HT-29 (cell line): ENCODE measurements at places on chromosomes 2 and 18. TPM values are rescaled to one million over a fixed set of nuclear protein-coding genes. Genes with fewer than 3 reads are reported as not detected.

DNA sequence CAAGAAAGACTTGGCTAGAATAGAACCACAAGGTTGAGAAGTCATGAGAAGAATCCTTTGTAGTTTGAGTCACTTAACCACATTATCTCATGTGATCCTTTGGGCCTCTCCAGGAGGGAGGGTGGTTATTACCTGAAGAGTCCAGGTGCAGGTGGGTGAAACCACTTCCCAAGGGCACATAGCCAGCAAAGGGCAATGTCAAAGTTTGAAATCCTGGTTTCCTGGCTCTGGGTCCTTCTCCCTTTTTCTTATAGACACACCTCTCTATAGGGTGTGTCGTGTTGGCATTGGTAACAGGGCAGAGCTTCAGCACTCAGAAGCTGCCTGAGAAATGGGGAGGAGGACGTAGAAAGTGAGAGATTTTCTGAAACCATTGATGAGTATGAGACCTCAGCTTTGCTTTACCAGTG lies 137.9 kb downstream of the MGAT5 start:
- DNase-seq, result peak; percentile 91

GRCh38 chr2:118148809-118149208 lies 60.5 kb downstream of the INSIG2 start:
- no peak for DNase-seq

GRCh38 chr2:240819858-240820606 lies at the start of gene KIF1A:
TSS of gene KIF1A (minus strand) at chr2:240820219. CDS start at chr2:240797752, 22,467 bp downstream.
- DNase-seq, result no peak

- DNase-seq, result no peak
Observed at GRCh38 chr2:27390822-27391679, 10.5 kb upstream of the ZNF513 start.

DNA sequence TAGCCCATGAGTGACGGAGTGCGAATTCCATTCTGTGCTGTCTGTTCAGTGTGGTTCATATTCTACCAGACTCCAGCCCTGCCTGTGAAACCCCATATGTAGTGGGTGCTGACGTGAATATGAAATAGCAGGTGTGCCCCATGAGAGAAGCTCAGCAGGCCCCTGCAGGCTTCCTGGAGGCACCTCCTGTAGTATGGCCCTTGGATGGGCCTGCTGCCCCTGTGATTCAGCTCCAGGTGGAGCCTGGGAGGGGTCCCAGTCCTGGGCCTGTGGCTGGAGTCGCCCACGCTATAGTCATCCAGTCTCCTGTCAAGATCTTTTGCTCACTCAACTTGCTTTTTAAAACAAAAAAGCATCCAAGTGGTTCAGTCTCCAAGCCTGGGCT lies 125.5 kb downstream of the GLI2 start:
- DNase-seq, result no peak

GRCh38 chr2:215793747-215794595 lies 219.4 kb downstream of the MREG start:
- peak; percentile 59 for DNase-seq

- DNase-seq, result no peak
Observed at GRCh38 chr18:62812242-62812641, 96.9 kb downstream of the PHLPP1 start.

GRCh38 chr18:56487801-56488200 lies 150.6 kb downstream of the TXNL1 start:
- DNase-seq, result no peak

The STARD6 gene
- total RNA-seq, result not detected in 2 replicates

The METTL21A gene
- total RNA-seq, result 40.9 and 61.7 TPM in 2 replicates

The POTEF gene
- total RNA-seq, result 0.60 and 0.61 TPM in 2 replicates
